ENCODE measurements at places on chromosomes 13 and 19.
A peak's percentile ranks its signal among the peaks of the same experiment; 100 is the strongest.

DNA sequence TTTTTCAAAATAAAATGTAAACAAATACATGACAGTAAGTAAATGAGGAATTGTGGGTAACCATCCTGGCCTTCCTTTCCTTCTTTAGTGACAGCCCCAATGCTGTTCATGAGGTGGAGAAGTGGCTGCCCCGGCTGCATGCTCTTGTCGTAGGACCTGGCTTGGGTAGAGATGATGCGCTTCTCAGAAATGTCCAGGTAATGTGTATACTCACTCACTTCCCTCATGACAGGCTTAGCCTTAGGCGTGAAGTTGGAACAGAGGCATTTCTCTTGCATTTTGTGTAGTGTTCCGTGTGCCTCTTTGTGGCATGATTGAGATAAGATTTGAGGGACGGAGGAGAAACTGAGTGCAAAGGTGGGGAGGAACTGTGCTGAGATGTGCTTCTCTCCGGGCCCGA, 12.0 kb downstream of the NAXD start:
- no peak for DNase-seq

GRCh38 chr13:66076417-66076816, 1153.7 kb downstream of the PCDH9 start:
- DNase-seq = no peak

GRCh38 chr19:43616306-43616705, 3.1 kb downstream of the ZNF428 start:
- no peak for DNase-seq

DNA sequence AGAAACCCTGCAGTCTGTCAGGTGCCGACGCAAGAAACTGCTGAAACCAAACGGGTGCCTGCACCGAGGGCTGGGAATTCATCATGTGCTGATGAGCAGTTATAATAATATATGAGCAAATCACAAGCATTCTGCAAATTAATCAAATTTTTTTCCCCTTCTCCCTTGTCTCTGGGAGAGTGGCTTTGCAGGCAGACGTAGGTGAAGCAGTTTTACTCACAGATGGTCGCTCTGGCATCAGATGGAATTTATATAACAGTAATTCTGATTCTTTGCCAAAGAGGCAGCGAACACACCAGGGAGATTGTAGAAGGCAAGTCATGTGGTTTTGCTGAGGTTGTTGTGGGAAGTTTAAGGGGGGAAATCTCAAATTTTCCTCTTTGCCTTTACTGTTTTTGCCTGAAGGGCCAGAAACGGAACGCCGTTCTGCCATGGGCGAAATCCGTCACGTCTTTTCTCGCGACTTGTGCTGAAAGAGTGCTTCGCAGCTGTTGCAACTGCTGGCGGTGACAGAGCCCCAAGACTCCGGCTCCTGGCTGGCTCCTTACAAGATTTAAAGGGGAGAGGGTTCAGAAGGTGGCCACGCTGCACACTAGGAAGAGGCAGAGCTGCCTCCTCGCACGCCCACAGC, 320.1 kb downstream of the ZNF536 start:
- no peak for DNase-seq

DNA sequence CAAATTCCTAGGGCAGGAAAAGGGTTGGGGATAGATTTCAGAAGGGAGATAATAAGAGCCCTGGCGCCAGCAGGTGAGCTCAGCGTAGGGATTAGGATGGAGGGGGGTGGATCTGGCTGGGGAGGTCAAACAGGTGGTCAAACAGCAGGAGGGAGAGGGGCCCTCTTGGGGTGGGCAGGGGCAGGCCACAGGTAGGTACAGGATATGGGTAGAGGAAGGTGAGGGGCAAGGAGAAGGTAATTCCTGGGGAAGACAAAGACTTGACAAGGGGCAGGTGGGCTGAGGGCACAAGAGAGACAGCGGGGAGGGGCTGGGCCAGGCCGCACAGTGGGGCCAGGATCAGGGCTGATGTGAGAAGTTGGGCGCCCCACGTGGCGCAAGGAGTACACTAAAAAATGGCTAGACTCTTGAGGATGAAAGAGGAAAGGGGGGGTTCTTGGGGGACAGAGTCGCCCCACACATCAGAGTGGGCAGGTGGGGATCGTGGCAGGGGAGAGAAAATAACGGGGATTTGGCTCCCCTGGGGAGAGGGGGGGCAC, 713 bp downstream of the KRI1 start:
- peak; percentile 70 for DNase-seq

Data from CD4-positive, alpha-beta T cell treated with Interleukin-17A for 1 hour (primary cell).